GM03348 (cell line): ENCODE measurements at places on chromosomes 4 and X.

DNA sequence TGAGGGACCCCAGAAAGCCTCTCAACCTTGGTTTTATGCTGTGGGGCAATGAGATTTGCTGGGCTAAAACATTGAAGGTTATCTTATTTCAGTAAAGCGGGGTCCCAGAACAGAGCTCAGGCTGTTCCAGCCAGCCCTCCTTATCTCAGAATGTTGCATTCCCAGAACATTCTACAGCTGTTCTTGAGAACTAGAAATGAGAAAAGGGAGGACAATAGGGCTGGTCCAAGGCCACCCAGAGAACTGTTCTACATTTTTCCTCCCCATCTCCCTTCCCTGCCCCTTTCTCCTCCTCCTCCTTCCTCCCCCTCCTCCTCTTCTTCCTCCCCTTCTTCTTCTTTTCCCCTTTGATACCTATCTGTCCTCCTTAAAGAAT lies 70.4 kb upstream of the SLC7A11 start:
- no peak for DNase-seq

DNA sequence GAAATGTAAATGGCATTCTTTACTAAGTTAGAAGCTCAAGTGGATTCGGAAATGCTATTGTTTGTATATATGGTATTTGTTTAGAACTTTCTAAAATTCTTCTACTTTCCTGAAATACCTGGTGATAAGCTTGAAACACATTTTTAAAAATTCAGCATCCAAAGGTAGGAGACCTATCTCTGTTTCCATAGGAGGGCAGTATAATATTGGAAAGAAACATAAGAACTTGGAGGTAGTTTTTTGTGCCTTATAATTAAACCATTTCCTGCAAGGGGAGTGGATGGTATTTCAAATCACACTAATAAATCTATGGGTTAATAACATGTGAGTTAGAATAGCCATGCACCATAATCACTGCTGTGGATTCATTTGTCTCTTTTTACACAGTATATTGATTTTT lies 217.4 kb upstream of the AADAT start:
- DNase-seq, result no peak

DNA sequence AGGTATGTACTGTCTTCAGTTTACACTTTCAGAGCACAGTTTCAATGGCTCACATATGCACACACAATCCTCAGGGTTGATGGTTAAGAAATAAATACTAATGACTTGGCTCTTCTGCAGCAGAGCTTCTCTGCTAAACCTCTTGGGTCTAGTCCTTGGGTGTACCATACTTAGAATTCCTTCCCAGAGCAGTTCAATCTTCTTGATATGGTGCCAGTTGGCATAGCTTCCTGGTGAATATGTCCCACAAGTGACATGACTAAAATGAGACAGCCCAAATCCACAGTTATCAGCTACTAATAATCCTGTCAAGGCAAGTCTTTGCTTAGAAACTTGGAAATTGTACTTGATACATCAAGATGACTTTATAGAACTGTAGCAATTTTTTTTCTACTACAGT lies 654.4 kb downstream of the IQCM start:
- peak; percentile 68 for DNase-seq

DNA sequence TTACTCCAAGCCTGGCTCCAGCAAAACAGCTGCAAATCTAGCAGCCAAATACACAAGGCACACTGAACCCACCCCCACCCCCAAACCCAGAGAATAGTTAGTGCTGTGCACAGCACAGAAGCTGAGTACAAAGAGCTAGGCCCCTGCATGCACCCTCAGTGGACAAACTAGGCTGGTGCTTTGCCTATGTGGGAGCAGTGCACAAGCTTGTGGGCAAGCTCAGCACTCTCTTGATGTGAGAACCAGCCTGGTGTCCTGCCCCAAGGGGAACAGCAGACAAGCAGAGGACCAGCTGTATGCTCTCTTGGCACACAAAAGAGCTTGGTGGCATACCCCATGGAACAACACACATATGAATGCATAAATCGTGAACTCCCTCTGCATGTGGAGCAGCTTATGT lies 81.7 kb downstream of the FAAH2 start:
- no peak for DNase-seq

DNA sequence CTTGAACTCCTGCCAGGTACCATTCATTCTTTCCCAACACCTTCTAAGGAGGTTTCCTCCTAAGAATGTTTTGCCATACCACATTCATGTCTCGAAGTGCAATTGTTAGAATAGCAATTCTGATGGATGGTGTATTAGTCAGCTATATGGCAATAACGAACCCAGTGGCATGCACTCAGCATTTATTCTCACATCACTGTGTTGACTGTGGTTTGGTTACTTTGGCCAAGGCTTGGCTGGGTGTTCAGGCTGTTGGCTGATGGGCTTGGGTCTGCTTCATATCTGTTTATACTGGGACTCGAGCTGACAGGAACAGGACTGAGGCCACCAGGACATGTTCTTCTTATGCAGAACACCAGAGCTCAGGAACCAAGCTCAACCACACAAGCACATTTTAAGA lies 31.7 kb downstream of the PSAPL1 start:
- no peak for DNase-seq

DNA sequence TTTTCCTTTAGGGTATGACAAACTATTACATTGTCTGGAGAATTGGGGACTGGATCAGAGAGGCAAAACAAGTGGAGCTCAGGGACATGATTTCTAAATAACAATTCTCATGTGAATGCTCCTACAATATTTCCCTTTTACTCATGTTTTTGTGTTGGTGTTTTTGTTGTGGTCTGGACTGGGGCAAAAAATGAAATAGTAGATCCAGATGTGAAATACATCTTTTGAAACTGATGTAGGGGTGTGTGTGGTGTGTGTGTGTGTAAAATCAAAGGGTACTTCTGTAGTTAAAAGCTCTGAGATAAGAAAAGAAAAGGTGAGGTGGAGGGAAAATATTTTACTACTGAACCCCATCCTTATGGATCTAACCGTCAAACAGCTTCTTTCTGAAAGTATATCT lies 188.4 kb upstream of the RPL34 start:
- no peak for DNase-seq

DNA sequence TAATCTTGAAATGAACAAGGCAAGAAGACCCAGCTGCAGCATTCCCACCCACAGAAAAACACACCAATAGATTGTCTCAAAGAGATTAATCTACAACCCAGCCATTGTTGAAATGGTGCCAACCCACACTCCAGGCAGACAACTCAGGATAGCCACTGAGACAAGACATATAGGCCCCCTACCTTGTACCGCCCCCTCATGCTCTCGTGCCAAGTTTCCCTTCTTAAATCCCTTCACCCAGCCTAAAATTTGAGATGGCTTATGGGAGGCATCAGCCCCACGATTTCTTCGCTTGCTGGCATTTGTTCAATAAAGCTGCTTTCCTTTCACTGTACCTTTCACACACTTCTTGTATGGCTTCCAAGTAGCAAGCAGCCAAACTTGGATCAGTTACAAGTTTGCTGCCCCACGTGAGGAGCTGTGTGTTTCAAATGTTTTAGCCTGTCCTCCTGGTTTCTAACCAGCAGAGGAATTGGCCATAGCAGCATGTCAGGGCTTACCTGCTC lies 1754.1 kb downstream of the C4orf33 start:
- no peak for DNase-seq

DNA sequence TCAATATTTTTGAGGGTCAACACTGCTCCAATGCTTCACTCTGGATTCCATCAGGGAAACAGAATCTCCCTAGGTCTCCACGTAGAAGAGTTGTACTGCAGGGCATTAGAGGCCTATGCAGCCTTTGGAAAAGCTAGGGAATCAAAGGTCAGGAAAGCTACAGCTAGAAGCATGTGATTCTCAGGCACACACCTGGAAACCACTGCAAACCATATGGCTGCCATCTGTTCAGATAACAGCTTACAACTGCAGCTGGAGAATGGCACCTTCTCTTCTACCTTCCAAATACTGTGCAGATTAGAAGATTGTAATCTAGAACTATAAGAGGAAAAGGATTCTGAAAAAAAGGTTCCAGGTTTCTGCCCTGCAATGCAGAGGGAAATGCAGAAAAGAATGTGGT lies 60.6 kb downstream of the BTC start:
- no peak for DNase-seq

DNA sequence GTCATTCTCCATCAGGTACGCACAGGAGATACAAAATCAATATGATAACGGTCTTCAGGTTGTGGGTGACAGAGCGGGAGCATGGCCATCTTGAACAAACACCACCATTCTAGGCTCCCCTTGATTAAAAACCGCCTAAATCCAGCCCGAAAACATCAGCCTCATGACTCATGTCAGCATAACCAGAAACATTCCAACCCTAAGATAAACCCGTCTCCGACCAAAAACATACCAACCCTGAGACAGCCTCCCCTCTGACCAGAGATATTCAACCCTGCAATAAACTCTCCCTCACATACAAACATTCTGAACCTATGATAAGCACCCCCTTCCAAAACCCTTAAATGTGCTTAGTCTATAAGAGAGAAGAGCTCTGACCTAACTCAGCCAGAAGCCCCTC lies 157.9 kb downstream of the DHRSX start:
- DNase-seq, result peak; percentile 46

GRCh38 chr4:21514022-21514694 lies 434.4 kb downstream of the KCNIP4 start:
- DNase-seq, result no peak

- no peak for DNase-seq
Measured at GRCh38 chr4:5082376-5082775, 31.1 kb downstream of the STK32B start.

- DNase-seq, result no peak
Measured at GRCh38 chr4:13938299-13938698, 310.8 kb upstream of the BOD1L1 start.

DNA sequence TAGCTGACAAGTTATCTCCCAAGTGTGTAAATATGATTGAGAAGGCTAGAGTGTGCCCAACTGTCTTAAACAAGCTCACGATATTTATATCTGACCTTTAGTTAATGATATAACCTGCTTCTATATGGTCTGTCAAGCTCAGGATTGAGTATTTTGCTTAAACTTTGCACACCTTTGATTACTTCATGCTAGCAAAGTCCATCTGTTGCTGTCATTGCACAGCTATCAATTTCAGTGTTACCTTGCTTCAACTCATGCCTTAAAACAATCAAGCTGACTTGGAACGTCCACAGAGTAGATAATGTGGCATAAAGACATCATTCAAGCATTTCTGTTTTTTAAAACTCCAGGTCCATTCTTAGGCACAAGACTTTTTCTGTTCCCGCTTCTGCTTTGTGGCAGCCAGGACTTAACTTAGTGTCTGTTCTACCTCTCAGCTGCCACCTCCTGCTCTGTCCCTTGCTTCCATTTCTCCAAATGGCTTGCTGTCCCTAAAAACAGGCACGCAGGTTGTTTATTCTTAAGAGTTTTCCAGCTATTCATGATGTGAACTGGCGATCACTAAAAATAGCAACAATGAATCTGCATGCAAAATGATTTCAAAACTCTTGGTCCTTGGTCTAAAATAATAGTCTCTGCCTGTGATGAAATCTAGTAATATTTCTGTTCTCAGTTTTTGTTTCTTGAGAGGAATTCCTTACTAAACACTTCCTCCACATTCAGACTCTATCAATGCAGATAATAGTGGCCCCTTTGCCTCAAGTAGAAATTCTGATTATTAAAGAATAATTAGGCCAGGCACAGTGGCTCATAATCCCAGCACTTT lies 16.3 kb upstream of the NEIL3 start:
- DNase-seq, result no peak

- no peak for DNase-seq
Measured at GRCh38 chr4:98341309-98341708, 80.1 kb downstream of the RAP1GDS1 start.

DNA sequence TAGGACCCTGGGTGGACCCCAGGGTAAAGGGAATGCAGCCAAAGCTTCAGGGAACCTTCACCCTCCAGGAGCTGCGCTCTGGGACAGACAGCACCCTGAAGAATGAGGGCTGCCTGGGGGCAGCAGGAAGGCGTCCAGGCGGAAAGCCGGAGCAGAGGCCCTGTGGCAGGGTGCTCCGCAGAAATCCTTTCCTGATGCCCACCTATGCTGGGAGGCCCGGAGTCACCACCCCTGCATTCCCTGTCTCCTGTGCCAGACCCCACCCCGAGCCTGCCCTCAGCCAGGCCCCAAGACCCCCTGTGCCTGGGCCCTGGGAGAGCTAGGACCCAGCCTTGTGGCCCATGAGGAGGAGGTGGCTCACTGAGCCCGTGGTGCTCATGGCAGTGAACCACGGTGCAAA lies 1.3 kb upstream of the DGKQ start:
- no peak for DNase-seq

GRCh38 chrX:115348446-115349225 lies 59.1 kb downstream of the LUZP4 start:
- no peak for DNase-seq

DNA sequence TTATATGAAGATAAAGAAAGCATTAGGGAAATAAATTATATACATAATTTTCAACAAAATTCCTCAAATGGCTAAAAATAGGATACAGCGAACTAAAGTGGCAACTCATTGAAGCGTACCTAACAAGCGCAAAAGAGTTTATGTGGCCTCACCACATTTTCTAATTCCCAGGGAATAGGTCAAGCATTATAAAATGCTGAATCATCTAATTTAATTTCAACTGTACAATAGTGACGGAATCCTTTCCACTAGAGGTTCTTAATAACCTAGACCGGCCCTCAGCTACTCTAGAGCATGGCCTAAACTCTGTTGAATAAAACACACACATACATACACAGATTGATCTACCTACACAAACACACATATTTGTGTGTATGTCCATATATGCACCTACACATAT lies 29.1 kb downstream of the CXXC4 start:
- DNase-seq, result no peak

GRCh38 chr4:154562697-154563254 lies at the start of gene FGB:
Gene FGB (plus strand): TSS chr4:154563011. CDS start chr4:154563019, 8 bp downstream.
- DNase-seq, result no peak

- peak; percentile 7 for DNase-seq
Measured at GRCh38 chrX:95076449-95076848, 1402.4 kb downstream of the FAM133A start.

DNA sequence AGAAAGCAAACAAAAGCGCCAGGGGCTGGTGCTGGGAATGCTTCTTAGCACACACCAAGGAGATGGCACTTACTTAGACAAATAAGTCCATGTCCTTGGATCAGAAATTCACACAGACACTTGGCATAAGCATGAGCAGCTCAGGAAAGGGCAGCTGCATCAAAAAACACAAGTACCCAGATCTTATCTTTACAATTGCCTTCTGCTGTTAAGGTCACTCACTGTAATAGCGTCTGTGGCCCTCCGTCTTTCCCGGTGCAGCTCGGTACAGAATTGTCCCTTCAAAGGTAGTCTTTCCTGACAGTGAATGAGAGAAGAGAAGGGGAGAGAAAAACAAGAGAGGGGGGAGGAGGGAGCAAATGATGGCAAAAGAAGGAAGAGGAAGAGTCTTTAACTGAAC lies 172.1 kb upstream of the MAP3K15 start:
- no peak for DNase-seq

GRCh38 chrX:39777623-39778025 lies 320.1 kb downstream of the BCOR start:
- DNase-seq, result no peak

GRCh38 chr4:68365068-68365467 lies 15.2 kb upstream of the YTHDC1 start:
- DNase-seq, result no peak

GRCh38 chr4:38684271-38684670 lies 20.3 kb downstream of the KLF3 start:
- no peak for DNase-seq

- no peak for DNase-seq
Measured at GRCh38 chr4:53453385-53453784, 75.9 kb downstream of the FIP1L1 start.
